ENCODE measurements at places on chromosomes 6 and 20.

GRCh38 chr6:28137505-28137981 lies 4.1 kb upstream of the ZKSCAN8 start:
- DNase-seq, result no peak

GRCh38 chr20:59342023-59342957 lies 41.9 kb downstream of the EDN3 start:
- DNase-seq, result no peak

DNA sequence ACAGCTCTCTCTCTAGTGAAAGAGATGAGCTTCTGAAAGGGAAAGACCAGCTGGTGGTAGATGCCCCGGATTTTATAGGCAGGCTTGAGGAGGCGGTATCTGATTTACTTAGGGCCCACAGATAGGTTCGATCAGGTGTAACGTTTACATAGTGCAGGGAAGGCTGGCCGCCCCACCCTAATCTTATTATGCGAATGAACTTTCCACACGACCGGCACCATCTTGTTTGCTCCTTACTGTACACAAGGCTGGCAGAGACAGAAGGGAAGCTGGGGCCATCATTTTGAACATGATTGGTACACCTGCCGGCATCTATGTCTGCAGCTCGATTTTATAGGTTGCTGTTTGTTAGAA lies 212.0 kb upstream of the JARID2 start:
- no peak for DNase-seq

GRCh38 chr6:142868917-142869316 lies 76.1 kb downstream of the HIVEP2 start:
- DNase-seq, result no peak

DNA sequence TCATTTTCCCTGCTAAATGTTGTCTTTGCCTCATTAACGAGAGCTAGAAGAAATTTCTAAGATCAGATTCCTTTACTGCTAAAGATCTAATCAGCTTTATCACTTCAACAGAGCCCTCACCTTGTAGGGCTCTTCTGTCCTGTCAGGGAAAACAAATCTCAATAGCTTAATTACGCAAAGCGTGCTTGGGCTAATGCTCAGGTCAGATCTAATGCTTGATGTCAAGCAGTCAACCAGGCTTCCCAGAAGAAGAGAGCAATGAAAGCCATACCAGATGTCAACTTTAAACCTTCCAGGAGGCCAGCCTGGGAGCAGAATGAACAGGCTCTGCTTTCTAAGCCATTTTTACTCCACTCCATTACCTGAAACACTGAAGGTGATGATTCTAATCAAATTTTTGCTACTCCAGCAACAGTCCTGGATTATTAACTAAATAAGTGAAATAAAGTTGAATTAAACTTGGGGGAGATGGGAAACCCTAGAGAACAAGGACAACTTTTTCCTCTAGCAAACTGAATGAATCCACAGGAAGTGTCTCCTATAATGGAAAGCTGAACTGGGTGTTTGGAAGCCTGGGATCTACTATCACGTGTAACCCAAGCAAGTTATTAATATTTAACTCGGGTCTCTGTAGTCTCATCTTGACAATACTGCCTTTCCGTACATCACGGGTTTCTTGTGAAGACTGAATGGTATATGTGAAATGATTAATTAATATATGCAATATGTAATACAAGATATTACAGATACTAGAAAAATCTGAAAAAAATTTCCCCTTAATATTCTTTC lies 273.7 kb downstream of the PTPRK start:
- no peak for DNase-seq

DNA sequence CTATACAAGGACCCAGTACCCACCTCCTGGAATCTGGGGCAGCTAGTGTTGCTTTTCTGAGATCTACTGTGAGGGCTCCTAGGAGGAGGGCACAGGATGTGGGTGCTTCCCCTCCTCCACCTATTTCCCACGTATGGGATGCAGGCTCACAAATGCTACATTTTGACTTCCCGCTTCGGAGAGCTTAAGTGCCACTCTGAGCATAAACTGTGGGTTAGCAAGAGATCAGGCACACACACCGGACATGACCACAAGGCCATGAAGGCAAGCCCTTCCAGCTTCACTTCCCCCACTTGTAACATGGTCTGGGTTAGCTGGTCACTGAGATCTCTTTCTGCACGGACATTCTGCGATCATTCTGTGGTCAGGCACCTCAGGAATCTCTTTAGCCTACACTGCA lies 15.7 kb upstream of the TGM3 start:
- no peak for DNase-seq

DNA sequence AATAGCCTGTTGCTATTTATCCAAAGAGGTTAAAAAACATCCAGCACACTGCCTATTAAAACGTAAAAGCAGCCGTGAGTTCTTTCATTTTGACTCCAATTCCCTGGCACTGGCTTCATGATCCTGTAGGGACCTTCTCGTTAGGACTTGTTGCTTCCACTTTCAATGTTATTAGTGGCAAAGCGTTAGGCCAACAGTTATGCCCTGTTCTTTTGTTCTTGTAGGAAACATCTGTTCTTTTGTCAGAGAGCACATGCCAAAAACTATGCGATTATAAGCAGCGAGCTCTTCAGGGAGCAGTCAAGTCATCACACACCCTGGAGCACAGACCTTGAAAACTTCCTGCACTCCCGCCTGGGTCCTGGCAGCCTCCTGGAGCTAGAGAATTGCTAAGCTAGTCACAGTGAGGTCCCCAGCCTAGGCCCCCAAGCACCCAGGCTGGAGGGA lies 609.5 kb upstream of the ARID1B start:
- no peak for DNase-seq

- no peak for DNase-seq
Measured at GRCh38 chr6:56293781-56294180, 46.4 kb upstream of the COL21A1 start.

- no peak for DNase-seq
Measured at GRCh38 chr20:1625083-1625690, 5.4 kb upstream of the SIRPB1 start.

DNA sequence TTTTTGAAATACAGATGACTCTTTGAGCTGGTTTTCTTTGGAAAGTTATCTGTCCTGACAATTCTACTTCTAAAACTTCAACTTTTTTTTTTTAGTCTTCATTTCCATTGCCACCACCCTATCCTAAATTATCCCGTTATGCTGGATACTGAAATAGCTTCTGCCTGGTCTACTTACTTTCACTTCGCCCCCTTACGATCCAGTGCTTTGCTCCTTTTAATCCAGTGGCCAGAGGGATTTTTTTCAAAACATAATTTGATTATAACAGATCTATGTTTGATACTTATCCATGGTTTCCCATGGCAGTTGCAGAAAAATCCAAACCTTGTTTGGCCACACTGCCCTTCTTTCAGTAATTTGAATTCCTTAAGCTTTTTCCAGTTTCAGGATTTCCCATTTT lies 27.4 kb downstream of the ASXL1 start:
- DNase-seq, result no peak

GRCh38 chr20:18019068-18019467 lies 38.6 kb downstream of the OVOL2 start:
- no peak for DNase-seq

GRCh38 chr20:46990017-46990595 lies 95.5 kb downstream of the EYA2 start:
- DNase-seq, result no peak

DNA sequence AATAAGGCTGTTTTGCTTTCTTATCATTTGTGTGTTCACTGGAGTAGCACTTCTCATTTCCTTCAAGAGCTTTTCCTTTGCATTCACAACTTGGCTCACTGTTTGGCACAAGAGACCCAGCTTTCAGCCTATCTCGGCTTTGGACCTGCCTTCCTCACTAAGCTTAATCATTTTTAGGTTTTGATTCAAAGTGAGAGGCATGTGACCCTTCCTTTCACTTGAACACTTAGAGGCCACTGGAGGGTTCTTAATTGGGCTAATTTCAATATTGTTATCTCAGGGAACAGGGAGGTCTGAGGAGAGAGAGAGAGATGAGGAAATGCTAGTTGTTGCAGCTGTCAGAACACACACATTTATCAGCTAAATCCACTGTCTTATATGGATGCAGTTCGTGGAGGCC lies 82.9 kb upstream of the SCAF8 start:
- no peak for DNase-seq

GRCh38 chr6:98639089-98639635 lies 195.2 kb upstream of the POU3F2 start:
- DNase-seq, result no peak

DNA sequence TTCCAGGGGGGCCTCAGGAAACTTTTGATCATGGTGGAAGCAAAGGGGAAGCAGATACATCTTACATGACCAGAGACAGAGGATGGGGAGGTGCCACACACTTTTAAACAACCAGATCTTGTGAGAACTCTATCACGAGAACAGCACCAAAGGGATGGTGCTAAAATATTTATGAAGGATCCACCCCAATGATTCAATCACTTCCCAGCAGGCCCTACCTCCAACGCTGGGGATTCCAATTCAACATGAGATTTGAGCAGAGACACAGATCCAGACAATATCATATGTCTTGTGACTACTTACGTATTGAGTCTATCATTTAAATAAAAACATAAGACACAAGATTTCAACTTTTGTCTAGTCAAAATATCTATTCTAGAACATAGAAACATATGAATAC lies 351.9 kb downstream of the EPM2A start:
- DNase-seq, result no peak

GRCh38 chr6:166420351-166420750 lies 37.6 kb upstream of the MPC1 start:
- DNase-seq, result no peak

DNA sequence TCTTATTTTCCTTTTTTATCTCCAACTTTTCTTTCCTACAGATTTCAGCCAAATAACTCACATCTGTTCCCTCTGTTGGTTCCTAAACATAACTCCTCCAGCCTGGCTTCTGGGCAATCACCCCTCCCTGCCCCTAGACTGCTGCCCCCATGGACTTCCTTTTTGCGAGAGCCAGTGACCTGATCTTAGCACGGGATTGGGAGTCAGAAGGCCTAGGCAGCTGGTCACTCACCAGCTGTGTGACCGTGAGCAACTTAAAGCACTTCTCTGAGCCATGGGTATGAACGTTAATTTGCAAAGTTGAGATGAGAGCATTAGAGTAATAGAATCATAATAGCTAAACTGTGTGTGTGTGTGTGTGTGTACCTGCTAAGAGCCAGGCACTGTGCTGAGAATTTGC lies 4.5 kb upstream of the MMP9 start:
- no peak for DNase-seq

- DNase-seq, result no peak
Measured at GRCh38 chr6:85372188-85372914, 77.5 kb upstream of the NT5E start.

DNA sequence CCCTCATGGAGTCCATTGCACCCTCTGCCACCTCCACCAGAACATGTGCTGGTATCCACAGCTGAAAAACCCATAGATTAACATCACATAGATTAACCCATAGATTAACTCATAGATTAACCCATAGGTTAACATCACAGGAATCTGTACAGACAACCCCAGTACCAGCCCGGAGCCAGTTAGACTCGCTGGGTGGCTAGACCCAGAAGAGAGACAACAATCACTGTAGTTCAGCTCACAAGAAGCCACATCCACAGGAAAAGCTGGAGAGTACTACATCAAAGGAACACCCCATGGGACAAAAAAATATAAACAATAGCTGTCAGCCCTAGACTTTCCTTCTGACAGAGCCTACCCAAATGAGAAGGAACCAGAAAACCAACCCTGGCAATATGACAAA lies 25.1 kb downstream of the SERPINB9 start:
- DNase-seq, result no peak

- DNase-seq, result no peak
Measured at GRCh38 chr6:11699576-11699975, 79.0 kb downstream of the ADTRP start.

DNA sequence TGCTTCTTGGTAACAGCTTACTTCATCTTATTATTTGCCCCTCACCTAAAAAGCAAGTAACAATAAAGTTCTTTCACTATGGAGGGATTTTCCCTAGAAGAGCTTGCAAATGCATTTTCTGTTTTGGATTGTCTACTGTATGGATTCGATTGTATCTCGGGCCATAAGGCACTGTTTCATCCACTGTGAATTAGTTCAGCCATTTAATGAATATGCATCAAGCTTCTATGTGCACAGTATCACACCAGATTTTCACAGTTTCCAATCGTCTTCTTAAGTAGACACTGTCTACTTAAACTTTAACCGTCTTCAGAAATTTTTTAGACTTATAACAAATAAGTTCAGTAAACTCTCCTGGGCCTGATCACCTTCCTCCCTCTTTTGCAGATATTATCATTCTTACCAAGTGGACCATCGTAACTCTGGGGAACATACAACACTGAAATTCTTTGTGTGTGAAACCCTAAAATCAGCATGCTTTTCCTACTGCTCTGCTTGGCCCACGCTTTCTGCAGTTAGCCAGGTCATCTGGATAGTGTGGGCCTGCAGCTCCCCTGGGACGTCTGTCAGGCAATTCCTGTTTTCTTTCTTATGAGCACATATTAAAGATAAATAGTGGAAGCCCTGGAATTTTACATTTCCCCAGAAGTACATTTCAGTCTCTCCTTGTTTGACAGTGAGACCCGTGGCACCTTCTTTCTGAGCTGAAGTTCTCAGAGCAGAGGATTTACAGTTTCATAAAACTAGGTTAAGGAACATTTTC lies 136.5 kb upstream of the PDE10A start:
- DNase-seq, result no peak

GRCh38 chr20:38962928-38963401 lies 821 bp downstream of the DHX35 start:
- DNase-seq, result no peak

- DNase-seq, result no peak
Measured at GRCh38 chr6:52610011-52610410, 33.2 kb upstream of the TRAM2 start.

DNA sequence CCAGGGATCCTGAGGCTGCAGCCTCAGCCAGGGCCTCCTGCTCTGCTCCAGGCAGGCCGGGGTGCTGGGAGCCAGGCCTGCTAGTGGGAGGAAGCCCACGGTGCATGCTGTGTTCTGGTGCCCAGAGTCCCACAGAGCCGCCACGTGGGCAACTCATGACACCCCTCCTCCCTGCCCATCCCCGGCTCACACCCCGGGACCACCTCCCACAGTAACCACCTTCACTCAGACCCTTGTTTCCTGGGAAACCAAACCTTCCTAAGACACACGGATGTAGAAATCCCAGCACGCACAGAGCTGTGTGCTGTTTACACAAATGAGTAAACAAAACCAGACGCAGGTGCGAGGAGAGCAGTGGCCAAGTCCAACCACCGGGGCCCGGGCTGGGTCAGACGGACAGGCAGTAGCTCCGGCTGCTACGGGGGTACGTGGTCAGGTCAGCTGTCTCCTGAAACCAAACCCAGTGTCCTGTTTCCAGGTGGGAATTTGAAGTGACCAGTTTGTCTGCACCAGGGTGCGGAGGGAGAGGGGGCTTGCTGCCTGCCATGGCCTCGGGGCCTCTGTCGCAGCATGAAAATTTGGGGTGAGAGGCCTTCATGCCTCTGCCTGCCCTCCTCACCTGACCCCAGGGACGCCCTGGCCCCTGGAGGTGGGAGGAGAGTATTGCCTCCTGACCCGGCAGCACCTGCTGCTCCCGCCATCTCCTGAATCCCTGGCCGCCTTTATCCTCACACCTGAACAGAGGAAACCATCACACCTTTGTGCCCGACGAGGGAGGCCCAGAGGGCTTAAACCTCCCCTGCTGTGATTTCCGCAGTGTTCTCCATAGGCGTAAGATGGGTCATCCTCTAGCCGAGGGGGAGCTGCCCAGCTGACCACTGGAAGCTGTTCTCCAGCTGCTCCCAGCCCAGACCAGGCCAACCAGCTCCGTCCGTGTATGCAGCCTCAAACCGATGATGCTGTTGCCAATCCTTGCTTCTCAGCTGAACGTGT lies 52.0 kb upstream of the SMOC2 start:
- no peak for DNase-seq

GRCh38 chr20:1824181-1824580 lies 71.0 kb upstream of the SIRPA start:
- DNase-seq, result no peak

Data from HS-27A (cell line).